ENCODE measurements at places on chromosomes 5 and 9.

DNA sequence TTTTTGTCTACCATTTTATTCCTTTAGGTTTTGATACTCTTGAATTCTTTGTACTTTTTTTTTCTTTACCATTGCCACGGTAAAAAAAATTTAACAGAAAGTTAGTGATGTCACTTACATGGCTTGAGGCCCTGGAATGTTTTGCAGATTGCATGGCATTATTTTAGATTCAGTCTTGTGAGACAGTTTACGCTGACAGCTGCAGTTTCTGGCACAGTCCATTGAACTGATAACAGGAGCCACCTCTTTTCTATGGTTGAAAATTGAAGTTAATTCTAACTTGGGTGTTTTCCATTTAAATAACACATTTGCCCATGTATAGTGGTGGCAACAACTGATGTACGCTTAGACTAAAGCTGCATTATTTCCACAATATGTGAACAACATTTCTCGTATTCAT, 1028.5 kb downstream of the CDH18 start:
- DNase-seq = no peak

GRCh38 chr5:2773327-2773726, 21.9 kb upstream of the IRX2 start:
- no peak for DNase-seq

DNA sequence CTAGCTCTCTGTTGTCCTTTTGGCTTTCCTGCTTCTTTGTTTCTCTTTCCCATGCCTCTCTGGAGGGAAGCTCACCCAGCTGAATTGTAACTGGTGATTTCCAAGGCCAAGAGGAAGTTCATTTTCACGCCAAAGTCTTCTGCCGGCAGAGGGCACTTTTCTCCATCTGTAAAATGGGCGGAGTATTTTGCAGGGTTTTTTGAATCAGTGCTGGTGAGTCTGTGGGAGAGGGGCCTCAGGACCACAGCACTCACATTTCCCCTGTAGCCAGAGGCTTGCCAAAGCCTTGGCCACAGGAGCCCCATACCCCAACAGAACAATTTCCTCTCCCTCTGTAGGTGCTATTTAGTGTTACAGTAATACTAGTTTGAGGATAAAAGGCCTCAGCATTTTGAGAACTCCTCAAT, 42.3 kb upstream of the MATR3 start:
- no peak for DNase-seq

- DNase-seq = no peak
These were observed 1.4 kb upstream of the COL27A1 start for GRCh38 chr9:114153761-114154599.

DNA sequence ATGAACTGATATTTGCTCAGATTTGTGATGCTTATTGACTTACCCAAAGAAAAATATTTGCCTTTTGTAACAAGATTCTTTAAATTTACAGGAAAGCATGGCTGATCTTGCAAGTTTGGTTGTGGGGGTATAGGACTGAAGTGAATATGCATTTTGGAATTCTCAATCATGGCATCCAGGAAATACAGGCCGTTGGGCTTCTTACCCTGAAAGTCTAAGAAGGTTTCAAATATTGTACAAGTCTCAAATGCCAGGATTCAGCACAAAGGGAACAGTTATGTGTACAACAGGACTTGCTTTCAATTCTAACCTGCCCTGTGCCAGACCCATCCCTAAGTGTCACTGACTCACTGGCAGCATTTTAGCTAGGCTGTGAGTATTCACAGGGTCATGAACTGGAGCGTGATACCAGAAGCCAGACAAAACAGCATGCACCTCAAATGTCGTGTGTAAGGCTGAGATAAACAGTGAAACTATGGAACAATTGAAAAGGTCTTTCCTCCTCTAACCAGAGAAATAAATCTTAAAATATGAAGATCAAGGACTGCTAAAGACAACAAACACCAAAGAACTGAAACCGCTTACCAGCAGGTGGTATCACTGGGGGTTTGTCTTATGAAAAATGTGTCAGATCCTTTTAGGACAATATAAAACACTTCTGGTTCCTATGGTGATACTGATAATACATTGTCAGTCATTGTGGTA, 168.6 kb upstream of the RGMB start:
- DNase-seq = no peak

DNA sequence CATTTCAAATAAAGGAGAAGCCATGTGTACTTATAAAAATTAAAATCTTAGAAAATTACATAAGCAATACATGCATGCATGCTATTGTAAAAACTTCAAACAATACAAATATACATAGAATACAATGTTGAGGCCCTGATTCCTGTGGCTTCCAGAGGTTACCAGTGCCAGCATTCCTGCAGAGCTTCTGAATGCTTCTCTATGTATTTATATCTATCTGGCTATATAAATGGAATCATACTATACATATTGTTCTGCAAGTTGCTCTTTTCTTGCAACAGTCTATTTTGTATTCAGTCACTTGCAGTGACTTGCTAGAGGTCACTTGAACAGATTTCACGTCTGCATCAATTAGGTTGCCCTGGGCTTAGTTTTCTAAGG, 3.2 kb upstream of the IL12B start:
- DNase-seq = no peak
